ENCODE measurements at places on chromosomes 7 and 10.

GRCh38 chr10:103637011-103637410 is 143.5 kb downstream of the NEURL1 start:
- no peak for DNase-seq

- no peak for DNase-seq
These were observed 533.0 kb downstream of the PTPRN2 start for GRCh38 chr7:158054611-158055010.

- no peak for DNase-seq
These were observed 64.0 kb upstream of the SLF2 start for GRCh38 chr10:100848770-100849169.

GRCh38 chr7:51316666-51317581 is at the start of gene COBL:
Gene COBL, minus strand, starts transcription at chr7:51316809. Its CDS starts 176 bp downstream, at chr7:51316633.
- no peak for DNase-seq

GRCh38 chr7:155865830-155866525 is 53.7 kb upstream of the SHH start:
- no peak for DNase-seq

GRCh38 chr10:46031648-46032532 is 1.5 kb upstream of the NCOA4 start:
- DNase-seq, result no peak

- no peak for DNase-seq
These were observed 128.8 kb downstream of the GATA3 start for GRCh38 chr10:8183241-8183704.

All from NCI-H187 (cell line).